ENCODE measurements at places on chromosomes 2 and 18. TPM values are rescaled to one million over a fixed set of nuclear protein-coding genes. Genes with fewer than 3 reads are reported as not detected.
A peak's percentile ranks its signal among the peaks of the same experiment; 100 is the strongest.

DNA sequence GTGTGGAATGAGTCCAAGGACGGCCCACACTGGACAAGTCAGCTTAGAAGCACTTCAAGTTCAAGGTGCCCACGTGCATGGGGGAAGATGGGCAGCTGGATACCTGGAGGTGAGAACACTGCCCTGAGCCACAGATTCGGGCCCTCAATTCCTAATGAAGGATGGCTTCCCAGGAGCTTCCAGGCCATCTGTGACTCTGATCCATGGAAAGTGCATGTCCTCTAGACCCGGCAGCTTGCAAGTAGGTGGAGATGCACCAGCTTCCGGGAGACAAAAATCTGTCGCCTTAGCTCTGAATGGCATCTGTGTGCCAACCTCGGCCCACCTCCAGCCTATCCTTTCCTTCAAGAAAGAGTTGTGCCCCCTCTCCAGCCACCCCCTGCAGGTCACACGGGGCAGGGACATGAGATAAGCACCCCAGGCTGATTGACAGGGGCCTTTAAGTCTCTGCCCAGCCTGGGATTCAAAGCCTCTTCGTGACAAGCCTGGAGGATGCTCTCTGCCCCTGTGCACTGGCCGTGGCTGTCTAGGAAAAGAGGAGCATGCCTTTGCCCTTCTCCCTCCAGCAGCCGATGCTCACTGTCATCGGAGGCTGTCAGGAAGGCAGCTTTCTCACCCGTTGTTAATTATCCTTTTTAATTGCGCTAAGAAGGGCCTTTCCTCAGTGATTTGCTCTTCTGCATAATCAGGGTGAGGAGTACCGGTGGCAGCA lies 65.5 kb downstream of the BIN1 start:
- DNase-seq, result no peak

- DNase-seq, result no peak
Observed at GRCh38 chr18:35110059-35110458, 68.8 kb downstream of the MAPRE2 start.

DNA sequence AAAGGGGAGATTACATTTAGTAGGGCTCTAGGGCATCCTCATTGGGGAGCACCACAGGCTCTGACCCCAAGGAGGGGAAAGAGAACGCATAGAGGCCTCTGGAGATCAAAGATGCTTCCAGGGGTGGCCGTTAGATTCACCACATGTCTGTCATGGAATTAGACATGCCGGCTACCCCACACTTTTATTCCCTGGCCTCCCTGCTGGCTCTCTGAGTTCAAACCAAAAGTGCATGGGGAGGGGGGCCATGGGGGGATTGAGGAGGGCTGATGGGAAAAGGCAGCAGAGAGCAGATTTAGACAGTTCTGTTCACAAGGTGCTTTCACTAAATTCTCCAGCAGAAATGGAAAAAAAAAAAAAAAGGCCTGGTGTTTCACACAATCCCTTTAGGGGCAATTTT lies 64.4 kb upstream of the ZNF521 start:
- no peak for DNase-seq

GRCh38 chr2:113283704-113284284 lies 5.1 kb upstream of the PAX8 start:
- peak; percentile 58 for DNase-seq

CDKL4 gene
- total RNA-seq, result 1.4 TPM

CD8A gene
- total RNA-seq, result 1.6 TPM

SGO2 gene
- 21.3 TPM for total RNA-seq

CCDC68 gene
- 6.9 TPM for total RNA-seq

ADRA2B gene
- 0.12 TPM for total RNA-seq

TLX2 gene
- total RNA-seq, result 0.72 TPM

All from Caco-2 (cell line).